ENCODE measurements at places on chromosomes 3 and 15.

- DNase-seq = no peak
These were observed 4.5 kb upstream of the RPL24 start for GRCh38 chr3:101690972-101691371.

DNA sequence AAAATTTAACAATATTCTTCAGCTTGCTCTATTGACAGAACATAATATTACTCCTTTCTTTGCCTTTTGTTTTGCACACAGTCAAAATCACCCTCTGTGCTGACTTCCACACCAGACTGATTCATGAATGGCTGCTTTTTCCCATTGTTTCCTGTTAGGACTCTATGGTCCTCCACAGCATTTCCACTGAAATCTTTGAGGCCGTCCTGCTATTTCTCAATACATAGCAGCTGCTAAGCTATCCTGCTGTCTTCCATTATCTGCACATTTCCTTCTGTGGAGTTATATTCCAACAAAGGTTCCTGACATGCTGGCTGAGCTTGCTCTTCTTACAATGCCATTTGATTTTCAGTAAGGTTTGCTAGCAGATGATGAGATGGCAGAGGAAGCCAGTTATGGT is 153.3 kb downstream of the EPHA3 start:
- DNase-seq = no peak

DNA sequence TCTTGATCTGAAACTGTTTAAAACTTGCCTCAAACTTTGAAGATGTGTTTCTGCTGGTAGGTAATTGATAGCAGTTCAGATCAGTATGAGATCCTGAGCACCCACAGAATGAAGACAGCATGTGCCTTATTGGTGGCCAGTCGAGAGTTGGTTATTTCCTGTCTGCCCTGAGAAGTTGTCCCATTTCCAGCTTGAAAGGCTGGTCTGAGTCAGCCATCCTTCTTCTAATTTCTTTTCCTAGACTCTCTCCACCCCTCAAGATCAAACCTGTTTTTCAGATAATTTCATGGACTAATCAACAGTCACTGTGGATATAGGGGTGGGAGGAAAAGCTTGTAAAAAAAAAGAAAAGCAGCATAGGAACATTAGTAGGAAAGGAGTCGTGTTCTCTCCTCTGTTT is 464.4 kb downstream of the FOXP1 start:
- no peak for DNase-seq

DNA sequence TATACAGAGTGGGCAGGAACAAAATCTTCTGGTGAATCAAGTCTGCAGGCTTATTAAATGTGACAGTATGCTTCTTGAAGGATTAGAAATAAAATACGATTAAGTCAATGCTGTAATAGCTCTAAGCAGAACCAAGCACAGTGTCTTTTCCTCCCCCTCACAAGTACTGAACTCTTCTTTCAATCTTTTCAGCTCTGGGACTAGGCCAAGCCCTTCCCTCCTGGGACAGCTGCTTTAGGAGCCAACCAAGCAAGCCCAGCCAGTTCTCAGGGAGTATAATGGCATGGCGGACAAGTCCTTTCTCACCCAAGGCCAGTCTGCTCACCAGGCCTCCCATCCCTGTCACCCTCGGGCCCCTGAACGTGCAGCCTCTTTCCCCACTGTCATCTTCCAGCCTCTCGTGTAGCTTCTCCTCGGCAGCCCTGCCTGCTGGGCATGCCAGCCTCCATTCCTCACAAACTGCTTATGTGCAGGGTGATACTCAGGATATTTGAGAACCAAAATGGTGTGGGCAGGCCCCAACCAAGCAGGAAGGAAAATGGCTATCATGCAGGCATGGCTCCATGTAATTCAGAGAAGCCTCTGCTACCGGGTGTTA is 8.4 kb upstream of the PPP1R2 start:
- DNase-seq = no peak

GRCh38 chr3:44974416-44974815 is 1.6 kb downstream of the ZDHHC3 start:
- no peak for DNase-seq

GRCh38 chr15:31412824-31413223 is 86.2 kb downstream of the KLF13 start:
- DNase-seq = no peak

DNA sequence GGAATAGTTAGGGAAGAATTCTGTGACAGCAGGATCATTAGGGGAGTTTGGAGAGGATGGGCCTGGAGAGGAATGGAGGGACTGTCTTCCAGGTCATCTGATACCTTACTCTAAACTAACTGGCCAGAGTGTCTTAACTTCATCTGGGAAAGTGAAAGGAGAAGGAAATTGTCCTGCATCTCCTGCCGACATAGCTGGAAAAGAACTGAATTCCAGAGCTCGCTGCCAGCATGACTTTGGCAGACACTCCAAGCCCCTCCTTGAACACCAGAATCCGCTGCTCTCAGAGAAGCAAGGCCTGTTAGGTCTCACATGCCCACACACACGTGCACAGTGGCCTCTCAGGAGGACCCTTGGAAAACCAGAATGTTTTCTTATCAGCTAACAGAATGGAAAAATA is 10.5 kb downstream of the ABI3BP start:
- DNase-seq = peak; percentile 15

GRCh38 chr15:80549191-80549590 is 145.0 kb downstream of the ARNT2 start:
- DNase-seq = no peak

- DNase-seq = no peak
These were observed 22.7 kb downstream of the NIPA2 start for GRCh38 chr15:22861161-22861560.
